ENCODE measurements at places on chromosomes 1 and 21.

- peaks cover 4% of the 10 kb centered on the region for H3K4me1 ChIP-seq
- no peak overlapping the region for H3K27ac ChIP-seq
- no peak overlapping the region for H3K4me3 ChIP-seq
- H3K36me3 ChIP-seq = peaks cover 10% of the 10 kb centered on the region
- no peak for DNase-seq
- H3K27me3 ChIP-seq = no peaks in the 10 kb centered on the region
Measured at GRCh38 chr1:97806996-97807520, 113.8 kb downstream of the DPYD start.

DNA sequence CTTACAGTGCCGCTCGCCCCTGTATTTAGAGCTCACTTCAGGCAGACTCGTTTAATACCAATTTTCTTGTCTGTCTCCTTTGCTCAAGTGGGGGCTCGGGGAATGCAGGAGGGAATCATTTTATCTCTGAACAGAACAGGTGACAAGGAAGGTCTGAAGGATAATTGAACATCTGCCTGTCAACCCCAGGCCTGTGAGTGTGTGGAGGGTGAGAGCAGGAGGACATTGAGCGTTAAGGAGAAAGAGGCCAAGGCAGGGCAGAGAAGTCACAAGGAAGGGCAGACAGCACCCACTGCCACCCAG is 9.7 kb upstream of the PEF1 start:
- no peaks in the 10 kb centered on the region for H3K27me3 ChIP-seq
- H3K4me3 ChIP-seq = no peak overlapping the region
- no peak overlapping the region for H3K27ac ChIP-seq
- DNase-seq = no peak

DNA sequence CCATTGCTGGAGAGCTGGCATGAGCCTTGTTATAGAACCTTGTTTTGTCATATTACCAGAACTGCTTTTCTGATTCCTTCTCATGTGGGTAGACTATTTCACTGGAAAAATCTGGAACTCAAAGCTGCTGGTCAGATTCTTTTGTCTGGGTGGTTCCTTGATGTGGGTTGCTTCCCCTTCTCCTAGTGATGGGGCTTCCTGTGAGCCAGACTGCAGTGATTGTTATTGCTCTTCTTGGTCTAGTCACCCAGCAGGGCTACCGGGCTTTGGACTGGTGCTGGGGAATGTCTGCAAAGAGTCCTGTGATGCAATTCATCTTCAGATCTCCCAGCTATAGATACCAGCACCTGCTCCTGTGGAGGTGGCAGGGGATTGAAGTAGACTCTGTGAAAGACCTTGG is 59.4 kb downstream of the GPR137B start:
- H3K4me1 ChIP-seq = no peaks in the 10 kb centered on the region
- no peak overlapping the region for H3K4me3 ChIP-seq
- H3K27me3 ChIP-seq = no peaks in the 10 kb centered on the region

GRCh38 chr1:17856496-17857108 is 101.5 kb downstream of the ACTL8 start:
- no peaks in the 10 kb centered on the region for H3K36me3 ChIP-seq
- no peak overlapping the region for H3K4me3 ChIP-seq
- H3K27ac ChIP-seq = no peak overlapping the region
- no peaks in the 10 kb centered on the region for H3K27me3 ChIP-seq
- DNase-seq = no peak

DNA sequence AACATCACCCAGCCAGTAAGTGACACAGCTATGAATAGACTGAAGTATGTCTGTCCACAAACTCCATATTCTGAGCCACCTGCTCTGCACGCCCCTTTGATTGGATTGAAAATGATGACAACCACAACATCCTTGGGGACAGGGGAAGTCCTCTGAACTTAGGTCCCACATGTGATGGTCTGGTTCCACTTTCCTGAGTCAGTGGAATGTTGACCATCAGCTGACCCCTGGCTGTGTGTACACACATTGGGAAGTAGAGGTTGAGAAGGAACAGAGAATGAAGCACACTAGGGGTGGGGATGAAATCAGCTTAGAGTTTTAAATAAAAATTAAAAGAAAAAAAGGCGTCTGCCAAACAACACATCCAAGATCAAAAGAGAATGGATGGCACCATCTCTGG is 8.0 kb upstream of the DISP3 start:
- H3K36me3 ChIP-seq = no peaks in the 10 kb centered on the region
- H3K4me3 ChIP-seq = no peak overlapping the region
- H3K27ac ChIP-seq = no peak overlapping the region
- no peak for DNase-seq
- H3K4me1 ChIP-seq = no peaks in the 10 kb centered on the region

DNA sequence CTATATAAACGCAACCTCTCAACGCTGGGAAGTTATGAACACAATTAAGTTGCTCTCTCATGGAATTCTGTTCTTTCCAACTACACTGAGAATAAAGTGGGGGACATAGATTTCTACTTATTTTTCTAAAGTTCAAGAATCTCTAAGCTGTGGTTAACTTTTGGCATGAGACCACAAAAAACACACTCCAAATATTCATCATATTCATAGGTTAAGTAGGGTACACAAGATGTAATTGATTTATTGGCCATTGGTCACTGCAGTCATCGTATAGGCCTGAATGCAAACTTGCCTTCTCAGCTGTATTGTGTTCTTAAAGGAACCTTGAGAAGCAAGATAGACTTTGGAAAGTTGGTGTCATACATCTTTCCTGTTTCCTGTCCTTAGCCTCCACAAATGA is 40.3 kb downstream of the PRRX1 start:
- no peak overlapping the region for H3K4me3 ChIP-seq
- no peaks in the 10 kb centered on the region for H3K36me3 ChIP-seq

DNA sequence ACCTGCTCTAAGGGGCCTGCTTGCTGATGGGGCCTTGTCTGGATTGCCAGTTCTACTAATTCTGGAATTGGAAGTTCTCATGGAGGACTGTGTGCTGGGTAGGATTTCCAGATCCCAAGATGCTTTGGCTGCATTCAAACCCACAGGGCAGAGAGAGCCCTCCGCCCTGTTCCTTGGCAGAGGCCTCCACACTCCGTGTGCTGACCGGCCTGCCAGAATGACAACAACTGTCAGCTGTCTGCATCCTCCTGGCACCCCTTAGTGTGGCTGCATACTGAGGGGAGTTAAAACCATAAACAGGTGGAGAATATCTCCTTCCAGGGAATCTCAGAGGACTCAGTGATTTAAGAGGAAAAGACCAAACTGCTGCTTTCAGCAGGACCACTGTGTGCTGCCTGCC is 60.7 kb downstream of the ADARB1 start:
- H3K4me1 ChIP-seq = peaks cover 8% of the 10 kb centered on the region
- no peak overlapping the region for H3K4me3 ChIP-seq
- H3K36me3 ChIP-seq = peaks cover under 1% of the 10 kb centered on the region

GRCh38 chr1:76939050-76939816 is 72.0 kb downstream of the ST6GALNAC5 start:
- H3K4me3 ChIP-seq = no peak overlapping the region
- H3K27ac ChIP-seq = no peak overlapping the region

DNA sequence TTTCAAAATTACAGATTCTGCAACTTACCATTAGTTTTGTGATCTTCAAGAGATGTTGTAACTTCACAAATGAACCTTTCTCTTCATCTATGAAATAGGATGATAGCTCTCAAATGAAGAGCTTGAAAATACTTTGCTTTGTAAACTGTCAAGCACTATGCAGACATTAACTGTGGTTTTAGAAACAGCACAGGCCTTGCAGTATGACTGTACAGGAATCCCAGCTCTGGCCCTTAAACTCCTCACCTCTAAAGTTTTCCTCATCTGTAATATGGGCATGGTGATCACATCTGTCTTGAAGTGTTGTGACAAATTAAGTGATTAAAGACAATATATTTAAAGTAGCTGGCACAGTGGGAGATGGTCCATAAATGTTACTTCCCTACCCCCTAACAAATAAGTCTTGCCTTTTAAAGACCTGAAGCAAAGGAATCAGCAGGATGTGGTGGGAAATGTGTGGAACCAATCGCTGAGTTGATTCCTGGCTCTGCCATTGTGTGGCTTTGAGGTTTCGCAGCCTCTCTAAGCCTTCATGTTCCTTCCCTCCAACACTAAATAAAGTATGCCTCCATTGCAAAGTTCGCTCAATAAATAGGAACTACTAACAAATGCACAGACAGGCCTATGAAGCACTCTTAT is 5.5 kb upstream of the PTP4A2 start:
- DNase-seq = peak; percentile 58
- peak overlapping the region; percentile 76 for H3K4me3 ChIP-seq
- no peaks in the 10 kb centered on the region for H3K27me3 ChIP-seq
- H3K4me1 ChIP-seq = peaks cover 59% of the 10 kb centered on the region
- H3K36me3 ChIP-seq = no peaks in the 10 kb centered on the region
- peak overlapping the region; percentile 91 for H3K27ac ChIP-seq

DNA sequence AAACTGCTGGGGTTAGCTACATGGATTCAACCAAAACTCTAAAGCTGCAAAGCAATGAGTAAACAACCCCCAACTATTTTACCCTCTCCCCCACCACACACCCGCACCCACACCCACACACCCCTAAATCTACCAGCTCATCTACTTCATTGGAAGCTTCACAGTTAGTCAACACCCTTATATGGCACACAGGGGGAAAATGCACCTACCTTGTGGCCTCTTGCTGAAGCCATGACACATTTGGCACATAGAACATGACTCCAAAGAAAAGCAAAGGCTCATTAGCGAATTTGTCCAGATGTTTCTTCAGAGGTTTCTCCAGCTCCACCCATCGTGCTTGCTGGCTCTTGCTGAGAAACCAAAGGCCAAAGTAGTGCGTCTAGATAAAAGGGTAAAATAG is 99.8 kb downstream of the PTPN14 start:
- H3K4me3 ChIP-seq = no peak overlapping the region
- peak; percentile 67 for DNase-seq
- H3K4me1 ChIP-seq = peaks cover 14% of the 10 kb centered on the region
- H3K27me3 ChIP-seq = peaks cover 11% of the 10 kb centered on the region

GRCh38 chr1:175737451-175737850 is 5.9 kb downstream of the TNR start:
- H3K36me3 ChIP-seq = no peaks in the 10 kb centered on the region
- H3K4me1 ChIP-seq = no peaks in the 10 kb centered on the region
- H3K27me3 ChIP-seq = peaks cover 10% of the 10 kb centered on the region
- no peak for DNase-seq
- no peak overlapping the region for H3K27ac ChIP-seq
- H3K4me3 ChIP-seq = no peak overlapping the region

DNA sequence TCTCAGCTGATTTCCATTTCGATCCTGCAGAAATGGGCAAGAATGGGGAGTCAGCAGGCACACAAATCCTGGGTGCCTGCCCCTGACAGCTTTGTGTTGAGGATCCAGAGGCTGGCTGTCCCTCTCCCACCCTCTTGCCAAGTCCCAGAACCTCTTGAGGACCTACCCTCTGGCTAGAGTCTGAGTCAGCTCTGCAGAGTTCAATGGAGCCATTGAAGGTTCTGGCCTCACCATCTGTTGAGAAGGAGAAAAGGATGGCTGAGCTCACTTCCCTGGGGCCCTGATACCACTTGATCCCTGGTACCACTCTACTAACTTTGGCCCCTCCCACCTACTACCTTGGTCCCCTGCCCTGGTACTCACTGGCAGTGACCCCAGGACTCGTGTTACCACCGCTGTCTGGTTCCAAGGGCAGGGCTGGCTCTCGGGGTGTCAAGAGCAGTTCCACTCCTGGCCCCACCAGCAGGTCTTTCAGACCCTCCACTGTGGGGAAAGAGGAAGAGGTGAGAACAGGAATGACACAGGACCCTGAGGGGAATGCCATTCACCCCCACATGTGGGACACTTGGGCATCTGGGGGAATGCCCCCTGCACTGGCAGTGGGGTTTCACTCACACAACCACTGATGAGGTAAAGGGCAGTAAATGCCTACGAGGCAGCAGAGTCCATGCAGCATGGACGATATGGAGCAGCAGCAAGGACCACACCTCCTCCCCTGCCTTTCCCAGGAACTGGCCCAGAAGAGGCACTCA is 10.5 kb downstream of the RXFP4 start:
- no peak for DNase-seq
- H3K36me3 ChIP-seq = peaks cover 50% of the 10 kb centered on the region
- no peaks in the 10 kb centered on the region for H3K27me3 ChIP-seq
- no peak overlapping the region for H3K4me3 ChIP-seq
- peaks cover 12% of the 10 kb centered on the region for H3K4me1 ChIP-seq
- H3K27ac ChIP-seq = peak overlapping the region; percentile 45

DNA sequence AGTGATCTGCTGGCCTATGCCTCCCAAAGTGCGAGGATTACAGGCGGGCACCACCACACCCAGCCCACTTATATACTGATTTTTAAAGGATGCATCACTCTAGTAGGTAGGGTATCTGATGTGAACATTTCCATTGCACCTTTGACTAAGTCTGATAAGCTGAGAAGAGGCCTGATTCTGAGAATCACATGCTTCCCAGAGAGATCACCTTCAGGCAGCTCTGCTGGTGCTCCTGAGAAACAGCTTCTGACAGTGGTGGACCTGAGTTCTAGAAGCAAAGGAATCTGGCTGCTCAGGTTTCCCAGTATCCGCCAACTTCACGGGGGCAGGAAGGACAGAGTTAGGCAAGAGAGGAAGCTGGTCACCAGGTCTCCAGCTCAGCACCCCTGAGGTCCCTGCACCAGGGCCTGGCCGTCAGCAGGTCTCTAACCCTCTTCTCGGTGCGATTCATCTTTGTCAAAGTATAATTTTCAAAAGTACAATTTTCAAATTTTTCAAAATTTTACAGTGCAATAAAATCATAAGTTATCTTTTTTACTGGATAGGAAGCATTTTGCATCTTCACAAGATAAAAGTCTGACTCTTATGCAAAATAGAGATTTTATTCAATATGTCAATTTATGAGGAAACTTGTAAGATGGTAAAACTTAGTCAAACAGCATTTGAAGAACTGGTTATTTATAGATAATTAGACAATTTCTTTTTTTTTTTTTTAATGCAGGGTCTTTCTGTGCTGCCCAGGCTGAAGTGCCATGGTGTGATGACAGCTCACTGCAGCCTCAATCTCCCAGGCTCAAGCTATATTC is 25.8 kb upstream of the MPZL1 start:
- no peak overlapping the region for H3K4me3 ChIP-seq
- no peaks in the 10 kb centered on the region for H3K27me3 ChIP-seq
- peaks cover 57% of the 10 kb centered on the region for H3K36me3 ChIP-seq
- no peak overlapping the region for H3K27ac ChIP-seq
- H3K4me1 ChIP-seq = no peaks in the 10 kb centered on the region
- DNase-seq = no peak

GRCh38 chr1:34784751-34785221 is 3.8 kb downstream of the GJB3 start:
- DNase-seq = no peak

- peaks cover 8% of the 10 kb centered on the region for H3K27me3 ChIP-seq
- H3K4me1 ChIP-seq = no peaks in the 10 kb centered on the region
- H3K36me3 ChIP-seq = no peaks in the 10 kb centered on the region
- DNase-seq = no peak
Measured at GRCh38 chr1:38207275-38207674, 160.7 kb upstream of the POU3F1 start.
